ENCODE measurements at places on chromosomes 16 and 17. TPM values are rescaled to one million over a fixed set of nuclear protein-coding genes. Genes with fewer than 3 reads are reported as not detected.
A peak's percentile ranks its signal among the peaks of the same experiment; 100 is the strongest.

KRTAP4-4 gene
- not detected for total RNA-seq

CHD3 gene
- 78.1 TPM for total RNA-seq

DPEP3 gene
- total RNA-seq, result not detected

CSH1 gene
- not detected for total RNA-seq

KRTAP9-8 gene
- not detected for total RNA-seq

SHCBP1 gene
- total RNA-seq, result 18.3 TPM

LRRC37A gene
- 0.56 TPM for total RNA-seq

TAC4 gene
- total RNA-seq, result not detected

STH gene
- total RNA-seq, result not detected

GRCh38 chr16:2535625-2536013, 2.2 kb upstream of the PDPK1 start:
- DNase-seq, result peak; percentile 93

DNA sequence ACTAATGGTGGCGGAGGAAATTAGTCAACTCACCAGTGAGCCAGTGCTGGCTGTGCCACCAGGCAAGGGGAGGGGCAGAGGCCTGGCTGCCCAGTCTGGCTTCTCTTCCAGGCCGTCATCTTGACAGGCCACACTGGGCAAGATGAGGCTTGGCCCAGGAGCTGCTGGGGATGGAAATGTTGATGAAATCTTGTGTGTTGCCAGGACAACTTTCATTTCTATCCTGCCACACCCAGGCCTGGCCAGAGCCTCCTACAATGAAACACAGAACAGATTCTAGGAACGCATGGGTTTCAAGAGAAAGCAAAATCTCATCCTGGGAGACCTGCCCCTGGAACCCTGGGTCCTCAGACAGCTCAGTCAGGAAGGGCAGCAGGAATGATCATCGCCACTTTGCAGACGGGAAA, 9.3 kb downstream of the HEXIM2 start:
- peak; percentile 52 for DNase-seq

GRCh38 chr17:29474297-29474696, 84.1 kb downstream of the TAOK1 start:
- DNase-seq, result no peak

- DNase-seq, result no peak
These were observed 677 bp downstream of the P2RX1 start for GRCh38 chr17:3915581-3915994.

GRCh38 chr17:38320482-38320881, 23.3 kb downstream of the GPR179 start:
- no peak for DNase-seq

DNA sequence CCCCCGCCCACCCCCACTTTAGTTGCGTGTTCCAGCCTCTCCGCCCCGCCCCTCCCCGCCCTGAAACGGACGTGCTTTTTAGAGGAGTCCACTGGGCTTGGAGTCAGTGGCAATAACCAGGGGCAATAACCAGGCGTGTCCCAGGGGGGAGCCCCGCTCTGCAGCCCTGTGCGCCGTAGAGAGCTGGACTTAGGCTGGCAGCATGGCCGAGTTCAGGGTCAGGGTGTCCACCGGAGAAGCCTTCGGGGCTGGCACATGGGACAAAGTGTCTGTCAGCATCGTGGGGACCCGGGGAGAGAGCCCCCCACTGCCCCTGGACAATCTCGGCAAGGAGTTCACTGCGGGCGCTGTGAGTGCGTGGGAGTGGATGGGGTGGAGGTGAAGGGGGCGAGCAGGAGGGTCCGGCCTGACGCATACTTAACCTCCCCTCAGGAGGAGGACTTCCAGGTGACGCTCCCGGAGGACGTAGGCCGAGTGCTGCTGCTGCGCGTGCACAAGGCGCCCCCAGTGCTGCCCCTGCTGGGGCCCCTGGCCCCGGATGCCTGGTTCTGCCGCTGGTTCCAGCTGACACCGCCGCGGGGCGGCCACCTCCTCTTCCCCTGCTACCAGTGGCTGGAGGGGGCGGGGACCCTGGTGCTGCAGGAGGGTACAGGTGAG, at the start of gene ALOX15B:
TSS of gene ALOX15B (plus strand) at position 106 of the 657 bp plus-strand sequence. CDS start at position 203, 97 bp downstream.
- no peak for DNase-seq

GRCh38 chr16:12091569-12092543, 115.3 kb downstream of the SNX29 start:
- no peak for DNase-seq

DNA sequence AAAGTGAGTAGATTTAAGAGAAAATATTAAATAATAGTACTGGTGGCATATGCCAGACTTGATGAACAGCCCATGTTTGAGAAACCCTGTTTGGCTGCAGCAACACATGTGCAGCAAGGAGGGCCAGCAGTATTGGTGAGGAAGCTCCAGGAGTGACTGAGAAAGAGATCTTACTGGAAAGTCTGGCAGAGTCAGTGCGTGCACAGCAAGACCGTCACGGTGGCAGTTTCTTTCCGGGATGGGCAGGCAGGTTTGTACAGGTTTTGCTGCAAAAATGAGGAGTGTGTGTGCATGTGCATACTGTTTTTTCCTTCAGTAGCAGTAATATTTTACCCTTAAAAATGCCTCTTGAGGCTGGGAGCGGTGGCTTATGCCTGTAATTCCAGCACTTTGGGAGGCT, 41.4 kb downstream of the KSR1 start:
- no peak for DNase-seq

- no peak for DNase-seq
These were observed 51.5 kb downstream of the CBFA2T3 start for GRCh38 chr16:88925540-88925887.

DNA sequence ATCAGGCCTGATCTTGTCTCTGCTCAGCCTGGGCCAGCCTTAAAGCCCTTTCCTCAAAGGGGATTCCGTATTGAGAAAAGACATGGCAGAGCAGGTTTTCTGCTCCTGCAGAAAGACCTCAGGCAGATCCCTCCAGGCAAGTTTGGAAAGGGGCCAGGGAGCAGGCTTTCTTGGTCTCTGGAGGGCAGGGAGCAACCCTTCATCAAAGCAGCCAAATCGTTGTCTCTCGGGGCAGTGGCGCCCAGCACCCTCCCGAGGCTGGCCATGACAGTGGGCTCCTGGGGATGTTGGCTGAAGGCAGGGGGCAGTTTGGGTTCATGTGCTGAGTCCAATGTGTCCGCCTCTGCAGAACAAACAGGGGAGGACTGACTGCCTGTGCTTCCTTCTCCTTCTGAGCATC, 168.4 kb upstream of the WSCD1 start:
- DNase-seq, result no peak

DNA sequence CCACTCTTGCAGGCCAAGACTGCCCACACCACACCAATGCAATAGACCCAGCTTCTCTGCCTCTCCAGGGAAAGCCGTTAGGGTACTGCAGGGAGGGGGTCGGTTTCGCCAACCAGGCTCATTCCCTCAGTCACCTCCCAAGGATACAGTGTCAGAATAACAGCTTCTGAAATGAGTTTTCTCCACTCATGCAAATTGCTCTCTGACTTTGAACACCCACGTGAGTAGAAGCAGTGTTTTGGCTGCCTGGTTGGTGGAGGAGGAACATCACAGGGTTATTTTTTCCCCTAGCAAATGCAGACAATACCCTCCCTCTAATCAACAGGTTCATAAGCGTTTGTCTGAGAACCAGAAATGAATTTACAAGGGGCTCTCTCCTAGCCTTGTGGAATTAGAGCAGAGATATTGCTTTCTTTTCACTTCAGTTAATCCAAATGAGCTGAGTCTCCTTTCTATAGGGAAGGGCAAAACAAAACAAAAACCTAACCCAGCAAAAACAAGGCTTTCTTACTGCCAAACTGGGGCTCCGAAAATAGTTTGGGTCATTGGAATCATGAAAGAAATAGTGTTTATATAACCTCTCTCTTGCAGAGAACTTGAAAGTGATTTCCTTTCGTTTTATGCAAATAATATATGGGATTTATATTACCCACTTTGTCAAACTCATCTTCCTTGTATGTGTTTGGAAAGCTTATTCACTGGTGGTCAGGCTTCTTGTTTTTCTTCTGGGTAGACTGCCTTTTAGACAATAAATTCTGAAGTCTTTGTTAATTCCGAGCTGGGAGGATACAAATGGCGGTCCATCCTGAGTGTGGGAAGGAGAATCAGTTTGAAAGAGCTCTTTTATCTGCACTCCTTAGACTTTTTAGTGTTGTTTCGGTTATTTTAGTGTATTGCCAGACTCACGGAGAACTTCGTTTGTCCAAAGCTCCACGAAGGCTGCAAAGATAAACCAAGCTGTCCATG, 229.9 kb downstream of the MSI2 start:
- DNase-seq, result no peak

GRCh38 chr16:88870608-88871348, 4.3 kb upstream of the PABPN1L start:
- DNase-seq, result no peak

GRCh38 chr16:88349903-88350900, 32.6 kb upstream of the ZNF469 start:
- DNase-seq, result no peak

GRCh38 chr17:17322516-17323510, 19.6 kb downstream of the NT5M start:
- no peak for DNase-seq

DNA sequence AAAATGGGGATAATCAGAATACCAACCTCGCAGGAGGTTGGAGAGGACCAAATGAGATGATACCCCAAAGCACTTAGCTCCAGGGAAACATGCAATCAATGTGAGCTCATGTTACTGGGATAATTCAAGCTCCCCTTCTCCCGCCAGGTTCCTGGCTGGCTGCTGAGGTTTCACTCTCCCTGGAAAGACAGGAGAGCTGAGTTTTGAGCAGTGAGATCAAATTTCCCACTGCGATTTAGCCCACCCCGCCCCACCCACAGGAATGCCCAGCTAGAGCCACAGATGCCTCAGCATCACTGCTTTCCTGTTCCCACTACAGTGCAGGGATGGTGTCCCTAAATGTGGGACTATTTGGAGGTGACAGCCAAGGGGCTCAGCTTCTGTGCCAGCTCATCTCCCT, 56.7 kb downstream of the ZNF423 start:
- no peak for DNase-seq

DNA sequence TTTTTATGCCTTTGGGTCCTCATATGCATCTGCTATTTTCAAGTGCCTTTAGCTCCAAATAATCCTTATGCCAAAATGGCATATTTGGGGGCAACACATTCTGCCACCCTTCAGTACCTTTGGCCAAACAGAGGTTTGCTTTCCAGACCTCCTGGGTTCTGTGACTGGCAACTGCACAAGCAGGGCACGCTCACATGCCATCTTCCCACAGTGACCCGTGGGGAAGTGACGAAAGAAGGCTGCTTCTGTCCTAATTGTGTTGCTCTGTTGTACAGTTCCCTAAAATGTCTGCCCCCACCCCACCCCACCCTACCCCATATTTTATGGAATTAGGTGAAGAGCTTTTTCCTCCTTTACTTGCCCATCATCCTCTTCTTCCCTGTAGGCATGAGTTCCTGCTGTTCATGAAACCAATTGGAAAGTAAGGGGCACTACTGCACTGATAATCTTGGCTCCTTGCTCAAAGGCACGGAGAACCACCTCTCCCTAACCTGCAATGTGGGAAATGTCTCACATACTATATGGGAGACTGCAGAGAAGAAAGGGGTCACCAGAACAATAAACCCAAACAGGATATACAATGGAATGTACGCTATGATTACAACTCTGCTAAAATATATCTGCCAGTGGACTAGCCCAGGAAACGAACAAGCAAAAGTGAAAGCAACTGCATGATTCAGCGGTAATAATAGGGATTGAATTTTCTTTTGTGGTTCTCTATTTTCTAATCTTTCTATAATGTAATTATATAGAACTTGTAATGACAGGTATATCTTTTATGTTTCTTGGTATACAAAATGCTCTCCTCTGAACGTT, 3.3 kb upstream of the SLFN12L start:
- peak; percentile 51 for DNase-seq

GRCh38 chr17:18059283-18059682, 20.1 kb downstream of the GID4 start:
- DNase-seq, result no peak

DNA sequence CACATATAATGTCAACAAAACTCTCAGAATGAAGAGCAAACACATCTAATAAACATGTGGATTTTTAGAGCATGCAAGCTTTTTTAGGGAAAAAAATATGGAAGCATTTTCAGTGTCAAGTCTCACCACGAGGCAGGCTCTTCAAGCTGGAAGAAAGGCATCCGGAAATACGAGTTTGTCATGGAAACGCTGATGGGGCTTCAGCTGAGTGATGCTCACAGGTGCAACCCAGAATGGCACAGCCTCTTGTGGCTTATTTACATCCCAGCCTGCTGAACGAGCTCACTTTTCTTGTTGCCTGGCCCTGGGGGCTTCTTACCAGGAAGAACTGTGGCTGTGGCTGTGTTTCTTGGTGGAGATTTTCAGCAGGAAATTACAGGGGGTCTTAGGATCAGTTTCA, 24.1 kb upstream of the DYNLL2 start:
- DNase-seq, result no peak
